H54 (cell line): ENCODE measurements at places on chromosomes 16 and 17.

DNA sequence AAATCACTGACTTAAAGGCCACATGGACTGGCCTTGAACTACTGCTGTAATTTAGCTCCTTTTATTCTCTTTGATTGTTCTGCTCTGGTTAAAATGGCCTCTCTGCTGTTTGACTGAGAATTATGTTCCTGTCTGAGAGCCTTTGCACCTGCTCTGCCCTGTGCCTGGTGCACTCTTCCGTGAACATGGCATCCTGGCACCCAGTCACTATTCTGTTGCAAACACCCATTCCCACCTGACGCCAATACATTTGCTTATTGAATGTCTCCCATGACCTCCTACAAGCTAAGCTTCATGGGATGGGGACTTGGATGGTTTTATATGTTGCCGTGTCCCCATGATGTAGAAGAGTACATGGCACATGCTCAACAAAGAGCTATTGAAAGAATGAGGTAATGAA is 20.1 kb downstream of the HSD17B2 start:
- DNase-seq: no peak

DNA sequence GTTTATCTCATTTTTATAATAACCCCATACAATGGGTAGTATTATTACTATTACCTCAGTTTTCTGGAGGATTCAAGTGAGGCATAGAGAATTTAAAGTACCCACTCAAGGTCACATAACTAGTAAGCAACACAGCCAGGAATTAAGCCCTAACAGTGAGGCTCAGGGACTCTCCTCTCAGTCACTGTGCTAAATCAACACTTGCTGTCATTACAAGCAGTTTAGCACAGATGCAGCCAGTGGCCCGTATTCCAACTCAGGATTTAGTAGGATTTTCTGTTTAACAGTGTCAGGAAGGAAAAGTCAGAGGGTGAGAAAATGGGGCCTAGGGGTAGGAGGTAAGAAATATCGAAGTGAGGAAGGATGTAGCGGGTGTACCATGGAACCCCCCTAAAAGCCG is 536.9 kb downstream of the TMEM114 start:
- DNase-seq: no peak

- DNase-seq: no peak
Measured at GRCh38 chr17:7139400-7139799, 24.8 kb upstream of the ASGR2 start.

GRCh38 chr16:66242672-66243071 is 123.8 kb upstream of the CDH5 start:
- DNase-seq: no peak

- DNase-seq: no peak
Measured at GRCh38 chr17:63494300-63494928, 17.6 kb downstream of the ACE start.

DNA sequence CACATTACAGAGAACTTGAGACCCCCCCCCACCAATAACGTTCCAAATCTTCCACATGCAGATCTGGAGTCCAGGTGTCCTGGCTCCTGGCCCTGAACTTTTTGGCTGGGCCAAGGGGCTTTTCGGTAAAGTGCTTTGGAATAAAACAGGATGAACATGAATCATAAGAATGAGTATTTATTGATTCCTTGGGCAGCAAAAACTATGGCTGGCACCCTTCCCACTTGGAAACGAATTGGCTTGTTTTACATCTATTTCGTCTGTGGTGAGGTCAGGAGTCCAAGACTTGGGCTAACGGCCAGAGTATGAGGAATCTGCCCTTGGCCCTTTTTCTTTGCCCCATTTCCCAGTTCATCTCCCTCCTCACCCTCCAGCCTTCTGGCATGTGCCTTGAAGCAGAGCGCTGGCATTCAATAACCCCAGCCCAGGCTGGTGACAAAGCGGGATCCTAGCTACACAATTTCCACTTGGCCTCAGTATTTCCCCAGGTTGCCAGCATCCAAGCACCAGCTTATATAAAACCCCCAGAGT is 4.1 kb upstream of the UBTF start:
- DNase-seq: peak; percentile 80

GRCh38 chr17:64411999-64412771 is 21.5 kb upstream of the PECAM1 start:
- DNase-seq: no peak

DNA sequence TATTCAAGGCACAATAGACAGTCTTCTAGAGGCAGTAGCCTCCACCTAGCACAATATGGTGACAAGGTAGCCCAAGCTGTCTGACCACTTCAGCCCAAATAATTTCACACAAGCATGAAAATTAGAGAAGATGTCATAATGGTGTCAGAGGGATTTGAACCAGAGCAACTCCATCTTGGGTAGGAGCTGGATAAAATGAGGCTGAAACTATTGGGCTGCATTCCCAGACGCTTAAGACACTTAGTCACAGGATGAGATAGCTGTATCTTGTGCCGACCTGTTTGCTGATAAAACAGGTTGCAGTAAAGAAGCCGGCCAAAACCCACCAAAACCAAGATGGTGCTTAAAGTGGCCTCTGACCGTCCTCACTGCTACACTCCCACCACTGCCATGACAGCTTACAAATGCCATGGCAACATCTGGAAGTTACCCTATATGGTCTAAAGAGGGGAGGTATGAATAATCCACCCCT is 192.6 kb downstream of the CPPED1 start:
- DNase-seq: no peak

- DNase-seq: no peak
Measured at GRCh38 chr16:54049591-54050458, 236.8 kb downstream of the IRX3 start.

DNA sequence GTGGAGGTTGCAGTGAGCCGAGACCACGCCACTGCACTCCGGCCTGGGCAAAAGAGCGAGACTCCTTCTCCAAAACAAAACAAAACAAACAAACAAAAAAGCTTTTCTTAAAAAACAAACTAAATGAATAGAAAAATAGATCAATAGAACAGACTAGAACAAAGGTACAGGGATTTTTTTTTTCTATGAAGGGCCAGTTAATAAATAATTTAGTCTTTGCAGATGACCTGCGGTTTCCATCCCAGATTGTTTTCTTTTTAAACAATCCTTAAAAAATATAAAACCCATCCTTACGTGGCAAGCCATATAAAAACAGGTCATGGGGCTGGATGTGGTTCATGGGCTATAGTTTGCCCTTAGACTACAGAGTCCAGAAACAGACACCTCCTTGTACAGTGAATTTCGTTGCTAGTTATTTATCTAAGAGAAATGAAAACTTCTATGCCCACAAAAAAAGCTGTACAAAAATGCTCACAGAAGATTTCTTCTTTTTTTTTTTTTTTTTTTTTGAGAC is 45.4 kb downstream of the CREBBP start:
- DNase-seq: no peak

- DNase-seq: no peak
Measured at GRCh38 chr17:10457952-10458351, 11.4 kb downstream of the MYH4 start.

GRCh38 chr16:9003322-9003721 is 39.6 kb upstream of the USP7 start:
- DNase-seq: no peak

DNA sequence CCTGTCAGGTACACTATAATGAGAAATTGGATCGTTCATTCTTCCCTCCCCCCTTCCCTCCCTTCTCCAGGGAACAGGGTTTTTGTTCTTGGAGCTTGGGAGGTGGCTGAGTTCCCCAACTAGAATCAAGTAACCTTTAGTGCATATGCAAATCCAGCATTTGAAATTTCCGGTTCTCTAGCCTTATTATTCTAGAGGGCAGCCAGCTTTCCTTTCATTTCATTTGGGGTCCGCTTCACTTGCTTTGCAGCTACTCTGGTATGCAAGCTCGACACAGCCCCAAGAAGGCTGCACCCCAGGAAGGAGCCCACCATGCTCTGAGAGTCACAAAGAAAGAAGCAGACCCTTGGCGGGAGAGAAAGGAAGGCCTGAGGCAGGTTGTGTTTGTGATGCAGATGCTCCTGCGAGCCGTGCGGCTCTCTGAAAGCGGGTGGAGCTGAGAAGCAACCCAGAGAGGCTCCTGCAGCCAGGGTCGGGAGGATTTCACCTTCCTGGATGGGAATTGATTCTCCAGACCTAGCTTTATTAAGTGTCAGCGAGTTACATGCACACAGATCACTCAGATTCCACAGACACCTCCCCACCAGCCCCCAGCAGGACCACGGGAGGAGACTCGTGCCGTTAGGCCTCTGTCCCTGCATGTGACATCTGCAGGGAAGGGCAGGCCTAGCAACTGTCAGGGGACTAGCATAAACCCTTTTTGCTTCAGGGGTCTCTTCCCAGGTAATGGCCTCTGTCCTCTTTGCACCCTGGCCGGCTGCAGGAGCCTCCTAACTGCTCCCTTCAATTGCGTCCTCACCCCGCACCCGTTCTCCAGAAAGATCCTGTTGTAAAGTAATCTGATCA is 34.5 kb downstream of the PMM2 start:
- DNase-seq: no peak

GRCh38 chr16:57190136-57190535 is 4.0 kb downstream of the RSPRY1 start:
- no peak for DNase-seq

GRCh38 chr17:65092262-65092661 is 35.7 kb upstream of the GNA13 start:
- no peak for DNase-seq

GRCh38 chr16:72162105-72162692 is 9.8 kb downstream of the PMFBP1 start:
- no peak for DNase-seq

DNA sequence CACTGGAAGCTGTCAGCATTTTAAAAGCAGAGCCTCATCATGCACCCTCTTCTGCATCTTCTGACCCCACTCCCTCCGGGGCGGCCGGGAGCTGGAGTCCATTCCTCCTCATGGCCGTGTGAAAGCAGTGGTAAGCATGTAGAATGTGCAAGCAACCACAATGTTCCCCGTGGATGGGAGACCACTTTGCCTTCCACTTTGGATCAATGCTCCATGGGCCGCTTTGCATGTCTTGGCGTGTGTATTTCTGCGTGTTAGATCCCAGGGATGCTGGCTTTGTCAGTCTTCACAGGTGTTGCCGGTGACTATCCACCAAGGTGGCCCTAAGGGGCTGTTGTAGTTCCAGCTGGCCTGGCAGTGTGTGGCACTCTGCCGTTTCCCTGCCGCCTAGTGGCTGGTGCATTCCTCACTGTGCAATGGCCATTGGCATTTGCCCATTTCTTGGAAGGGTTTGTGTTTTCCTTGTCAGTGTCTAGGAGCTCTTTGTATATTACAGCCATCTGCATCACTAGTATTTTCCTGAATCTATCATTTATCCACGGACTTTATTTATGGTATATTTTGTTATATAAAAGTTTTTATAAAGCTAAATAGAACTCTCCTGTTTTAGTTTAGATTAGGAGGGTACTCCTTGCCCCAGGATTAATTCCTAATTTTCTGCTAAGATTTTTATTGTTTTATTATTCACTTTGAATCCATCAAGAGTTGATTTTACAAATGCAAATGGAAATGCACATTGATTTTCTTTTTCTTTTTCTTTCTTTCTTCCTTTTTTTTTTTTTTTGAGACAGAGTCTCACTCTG is 5.8 kb upstream of the ALDH3A1 start:
- DNase-seq: peak; percentile 79

GRCh38 chr17:29172589-29172988 is 7.6 kb downstream of the MYO18A start:
- DNase-seq: no peak

DNA sequence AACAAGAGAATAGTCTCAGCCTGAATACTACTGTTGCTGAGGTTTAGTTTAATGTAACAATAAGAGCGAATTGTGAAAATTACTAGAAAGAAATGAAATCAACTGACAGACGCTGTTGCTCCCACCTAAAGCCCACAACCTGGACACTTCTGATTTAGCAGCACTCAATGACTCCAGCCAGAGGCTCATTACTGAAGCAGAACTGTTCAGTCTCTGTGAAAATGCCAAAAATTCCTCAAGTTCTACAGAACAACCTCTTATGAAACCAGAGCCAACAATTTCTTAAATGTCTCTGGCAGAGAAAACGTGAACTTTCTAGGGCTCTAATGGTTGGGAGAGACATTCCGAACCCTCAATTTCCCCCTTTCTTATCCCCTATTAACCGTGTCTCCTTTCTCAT is 9.9 kb downstream of the PSME3IP1 start:
- no peak for DNase-seq

DNA sequence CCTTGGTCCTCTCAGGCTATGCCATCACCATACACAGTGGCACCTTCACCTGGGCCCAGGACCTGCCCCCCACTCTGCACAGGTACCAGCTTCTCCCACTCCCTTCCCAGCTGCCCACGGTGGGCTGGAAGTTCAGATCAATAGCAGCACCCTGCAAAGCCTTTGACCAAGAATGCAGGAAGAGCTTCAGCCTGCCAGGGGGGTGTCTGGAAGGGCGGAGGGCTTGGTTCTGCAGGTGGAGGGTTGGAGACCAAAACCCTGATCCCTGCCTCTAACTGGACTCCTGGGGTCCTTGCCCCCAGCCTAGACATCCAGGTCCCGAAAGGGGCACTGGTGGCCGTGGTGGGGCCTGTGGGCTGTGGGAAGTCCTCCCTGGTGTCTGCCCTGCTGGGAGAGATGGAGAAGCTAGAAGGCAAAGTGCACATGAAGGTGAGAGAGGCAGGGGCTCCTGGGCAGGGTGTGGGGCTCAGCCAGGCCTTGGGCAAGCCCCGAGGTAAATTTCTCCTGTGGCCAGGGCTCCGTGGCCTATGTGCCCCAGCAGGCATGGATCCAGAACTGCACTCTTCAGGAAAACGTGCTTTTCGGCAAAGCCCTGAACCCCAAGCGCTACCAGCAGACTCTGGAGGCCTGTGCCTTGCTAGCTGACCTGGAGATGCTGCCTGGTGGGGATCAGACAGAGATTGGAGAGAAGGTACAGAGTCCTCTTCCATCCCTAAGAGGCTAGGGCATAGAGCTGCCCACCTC is 34.3 kb downstream of the ABCC3 start:
- no peak for DNase-seq

DNA sequence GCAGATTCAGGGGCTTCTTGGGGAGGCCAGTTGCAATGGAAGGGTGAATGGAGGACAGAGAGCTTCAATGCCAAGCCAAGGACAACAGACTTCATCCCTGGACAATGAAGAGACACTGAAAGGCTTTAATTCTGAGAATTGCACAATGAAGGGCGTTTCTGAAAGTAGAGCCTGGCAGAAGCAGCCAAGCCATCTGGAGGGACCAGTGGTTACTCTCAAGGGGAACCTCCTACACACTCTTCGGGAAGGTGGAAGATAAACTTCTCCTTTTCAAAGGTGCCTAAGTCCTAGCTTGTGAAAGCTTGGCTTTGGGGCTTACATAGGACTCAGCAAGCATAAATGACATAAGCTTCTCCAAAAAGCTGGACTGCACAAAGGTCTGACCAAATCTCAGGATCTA is 6.2 kb upstream of the CES1 start:
- no peak for DNase-seq

GRCh38 chr16:15053904-15054303 is 2.0 kb downstream of the NTAN1 start:
- DNase-seq: no peak
